ENCODE measurements at places on chromosomes 3 and 15. TPM values are rescaled to one million over a fixed set of nuclear protein-coding genes. Genes with fewer than 3 reads are reported as not detected.

The CMTM7 gene
- total RNA-seq, result 3.1 TPM

The TRIM42 gene
- not detected for total RNA-seq

The PCYT1A gene
- 52.9 TPM for total RNA-seq

The BCL2A1 gene
- total RNA-seq, result not detected

The CNTN6 gene
- 9.3 TPM for total RNA-seq

The NPAP1 gene
- 2.2 TPM for total RNA-seq

- peak; percentile 47 for DNase-seq
Measured at GRCh38 chr15:41882689-41883483, 11.0 kb downstream of the SPTBN5 start.

- DNase-seq, result no peak
Measured at GRCh38 chr3:56269755-56270535, 198.3 kb downstream of the ERC2 start.

DNA sequence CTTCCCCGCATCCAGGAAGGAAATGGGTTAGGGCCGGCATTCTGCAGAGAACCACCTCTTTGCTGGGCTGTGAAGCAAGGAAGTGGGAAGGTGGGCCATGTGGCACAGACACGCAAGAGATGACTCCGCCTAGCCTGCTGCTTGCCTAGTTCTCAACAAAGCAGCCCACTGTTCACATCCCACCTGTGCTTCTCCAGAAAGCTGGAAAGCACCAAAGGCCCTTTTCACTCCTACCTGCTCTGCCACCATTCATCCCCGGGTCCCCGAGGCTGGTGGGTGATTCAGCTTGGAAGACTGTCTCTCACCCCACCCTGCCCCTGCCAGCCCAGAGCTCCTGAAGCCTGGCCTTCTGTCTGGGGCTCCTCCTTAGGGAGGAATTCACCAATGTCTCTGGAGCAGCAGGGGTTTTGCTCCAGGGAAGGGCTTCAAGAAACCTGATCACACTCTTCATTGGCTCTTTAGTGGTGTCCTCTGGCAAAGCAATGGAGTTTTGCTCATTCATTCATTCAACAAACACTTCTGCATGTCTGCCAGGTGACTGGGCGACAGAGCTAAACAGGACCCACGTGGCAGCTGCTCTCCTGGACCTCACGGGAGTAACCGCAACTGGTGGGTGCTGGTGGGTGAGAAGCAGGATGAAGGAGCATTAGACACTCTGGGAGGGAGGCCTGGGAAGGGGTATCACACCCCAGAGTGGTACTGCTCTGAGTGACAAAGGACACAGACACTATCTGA lies 145.4 kb upstream of the TLE3 start:
- DNase-seq, result no peak

DNA sequence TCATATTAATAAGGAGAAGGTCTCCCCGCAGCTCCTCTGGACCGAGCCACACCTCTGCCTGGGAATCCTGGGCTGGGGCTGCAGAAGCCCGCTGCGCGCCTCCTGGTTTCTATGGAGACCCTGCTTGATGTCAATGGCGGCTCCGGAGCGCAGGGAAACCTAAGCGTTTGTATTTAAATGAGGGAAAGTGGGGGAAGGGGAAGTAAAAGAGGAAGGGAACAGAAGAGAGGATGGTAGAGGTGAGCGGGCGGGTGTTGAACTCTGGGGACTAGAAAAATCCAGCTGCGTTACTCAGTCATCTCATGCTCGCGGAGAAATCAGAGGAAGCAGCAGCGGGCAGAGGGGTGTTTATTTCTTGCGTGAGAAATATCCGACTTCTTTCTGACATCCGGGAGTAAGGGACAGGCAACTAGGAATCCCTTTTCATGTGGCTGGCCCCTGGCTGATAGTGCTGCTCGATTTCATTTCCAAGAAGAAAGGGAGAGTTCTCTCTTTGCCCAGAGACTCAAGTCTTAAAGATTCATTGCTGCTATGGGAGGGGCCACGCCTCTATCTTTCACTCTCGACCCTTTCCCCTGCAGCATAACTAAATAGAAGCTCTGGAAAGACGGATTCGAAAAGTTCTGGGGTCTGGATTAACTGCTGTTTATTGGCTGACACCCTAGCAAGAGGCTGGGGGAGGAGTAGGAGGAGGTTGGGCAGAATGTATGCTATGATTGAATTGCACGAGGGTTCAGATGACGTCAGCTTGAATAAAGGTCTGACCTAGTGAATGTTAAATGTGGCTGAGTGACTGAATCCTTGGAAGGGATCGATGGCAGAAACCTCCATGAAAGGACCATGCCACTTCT lies 110.5 kb upstream of the GAP43 start:
- peak; percentile 57 for DNase-seq

DNA sequence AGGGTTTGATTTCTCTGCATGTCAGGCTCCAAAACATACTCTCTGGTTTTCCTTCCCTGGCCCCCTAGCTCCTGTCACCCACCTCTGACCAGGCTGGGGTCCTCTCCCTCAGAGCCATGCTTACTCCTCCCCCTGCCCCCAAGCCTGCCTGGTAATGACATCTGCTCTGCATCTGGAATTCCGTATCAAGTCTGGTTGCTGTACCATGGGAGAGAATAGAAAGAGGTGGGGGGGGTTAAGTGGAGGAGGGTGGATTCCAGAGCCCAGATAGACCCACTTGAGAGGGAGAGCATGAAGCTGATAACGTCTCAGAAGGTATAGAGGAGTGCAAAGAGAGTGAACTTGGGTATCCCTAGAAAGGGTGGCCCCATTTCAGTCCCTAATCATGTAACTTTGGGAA lies 4.2 kb downstream of the IGDCC4 start:
- no peak for DNase-seq

DNA sequence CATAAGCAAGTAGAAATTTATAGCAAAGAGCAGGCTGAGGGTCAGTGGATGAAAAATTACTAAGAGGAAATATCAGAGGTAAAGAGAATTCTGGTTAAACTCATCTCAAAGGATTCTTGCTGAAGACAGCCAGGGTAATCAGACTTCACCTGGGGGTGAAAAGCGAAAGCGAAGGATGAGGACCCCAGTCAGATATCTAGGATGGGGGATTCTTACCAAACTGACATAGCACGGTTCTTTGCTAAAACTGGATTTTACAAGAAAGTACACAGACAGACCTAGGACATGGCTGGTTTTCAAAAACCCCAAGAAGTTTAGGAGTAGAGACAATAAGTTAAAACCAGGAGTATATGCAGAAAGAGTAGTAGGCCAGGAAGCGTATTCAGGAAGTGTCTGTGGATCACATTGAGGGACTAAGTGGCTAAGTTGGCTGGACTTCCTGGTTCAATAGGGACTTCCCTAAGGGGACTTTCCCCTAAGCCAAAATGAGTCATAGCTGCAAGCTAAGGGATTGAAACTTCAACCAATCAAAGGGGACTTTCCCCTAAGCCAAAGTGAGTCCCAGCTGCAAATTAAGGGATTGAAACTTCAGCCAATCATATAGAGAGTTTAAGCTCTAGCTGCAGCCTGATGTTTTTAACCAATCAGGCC lies 2.4 kb upstream of the CFAP91 start:
- DNase-seq, result no peak

GRCh38 chr3:11201251-11202019 lies 47.1 kb downstream of the HRH1 start:
- DNase-seq, result no peak

DNA sequence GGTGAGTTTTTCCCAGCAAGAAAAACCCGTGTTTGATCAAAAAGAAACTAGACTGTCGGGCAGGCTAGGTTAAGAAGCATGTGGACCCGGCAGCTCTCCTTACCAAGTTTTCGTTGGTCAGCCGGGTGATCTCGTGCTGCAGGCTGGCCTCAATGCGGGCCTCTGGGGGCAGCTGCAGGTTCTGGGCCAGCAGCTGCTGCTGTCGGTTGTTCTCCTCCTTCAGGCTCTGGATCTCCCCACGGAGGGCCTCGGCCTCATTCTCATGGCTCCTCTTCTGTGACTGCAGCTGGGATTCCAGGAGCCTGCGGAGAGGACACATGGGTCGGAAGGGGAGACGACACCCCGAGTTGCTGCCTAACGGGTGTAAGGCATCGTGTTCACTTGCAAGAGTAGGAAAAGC lies 44.5 kb upstream of the MYO5C start:
- DNase-seq, result no peak

GRCh38 chr3:43637702-43638101 lies 15.9 kb upstream of the ANO10 start:
- no peak for DNase-seq

DNA sequence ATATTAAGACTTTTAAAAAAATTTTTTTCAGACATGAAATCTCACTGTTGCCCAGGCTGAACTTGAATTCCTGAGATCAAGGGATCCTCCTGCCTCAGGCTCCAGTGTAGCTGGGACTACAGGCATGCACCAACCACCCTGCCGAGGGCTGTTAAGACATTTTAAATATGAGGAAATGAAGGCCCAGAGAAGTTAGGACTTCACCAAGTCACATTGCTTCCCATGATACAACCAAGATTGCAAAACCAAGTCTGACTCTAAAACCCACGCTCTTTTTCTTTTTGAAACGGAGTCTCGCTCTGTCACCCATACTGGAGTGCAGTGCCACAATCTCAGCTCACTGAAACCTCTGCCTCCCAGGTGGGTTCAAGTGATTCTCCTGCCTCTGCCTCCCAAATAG lies 28.0 kb downstream of the PTPN9 start:
- DNase-seq, result no peak

GRCh38 chr3:187750513-187751123 lies 5.3 kb upstream of the BCL6 start:
- no peak for DNase-seq
